Stimulated activated CD8-positive, alpha-beta memory T cell treated with anti-CD3 and anti-CD28 coated beads, Interleukin-12 subunit alpha, Interleukin-12 subunit beta, amount 100 ng/mL, for 1 hour (primary cell): ENCODE measurements at places on chromosomes 11 and 22.

GRCh38 chr11:30424844-30425243 is 101.9 kb downstream of the ARL14EP start:
- no peak for DNase-seq

GRCh38 chr22:41261541-41262249 is 21.0 kb upstream of the CHADL start:
- DNase-seq, result no peak

- no peak for DNase-seq
Measured at GRCh38 chr11:45079075-45079444, 67.4 kb upstream of the PRDM11 start.

GRCh38 chr11:40376331-40376730 is 1083.1 kb downstream of the LRRC4C start:
- DNase-seq, result no peak

- DNase-seq, result no peak
Measured at GRCh38 chr22:33076343-33076742, 18.2 kb upstream of the SYN3 start.
